ENCODE measurements at places on chromosomes 3 and 15. TPM values are rescaled to one million over a fixed set of nuclear protein-coding genes. Genes with fewer than 3 reads are reported as not detected.
A peak's percentile ranks its signal among the peaks of the same experiment; 100 is the strongest.

DNA sequence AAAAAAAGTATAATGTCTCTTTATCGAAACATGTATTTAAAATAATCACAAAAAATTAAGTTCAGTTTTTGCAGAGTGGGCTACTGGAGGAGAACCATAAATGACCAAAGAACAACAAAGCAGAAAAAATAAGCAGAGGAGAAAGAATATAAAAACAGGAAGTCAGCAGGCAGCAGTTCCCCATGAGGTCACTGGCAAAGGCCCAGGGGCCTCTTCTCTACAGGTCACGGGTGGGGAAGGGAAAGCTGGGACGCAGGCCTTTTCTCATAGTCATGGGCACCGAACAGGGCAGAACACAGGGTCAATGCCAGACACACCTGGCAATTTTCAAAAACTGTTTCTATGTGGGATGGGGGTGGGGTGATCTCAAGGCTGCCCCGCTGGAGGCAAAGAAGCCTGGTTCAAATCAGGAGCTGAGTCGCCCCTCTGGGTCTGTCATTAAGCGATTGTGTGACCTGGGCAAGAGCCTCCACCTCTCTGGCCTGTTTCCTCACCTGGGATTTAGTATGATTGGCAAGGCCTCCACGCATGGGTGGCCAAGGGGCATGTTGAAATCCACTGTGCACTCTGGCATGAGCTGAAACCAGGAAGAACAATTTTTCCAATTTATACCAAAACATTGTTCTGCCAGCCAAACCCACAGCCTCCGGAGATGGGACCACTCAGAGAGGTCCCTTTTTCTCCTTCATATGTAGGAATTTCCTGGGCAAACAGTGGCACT lies 43.8 kb upstream of the UACA start:
- no peak for DNase-seq

GRCh38 chr3:172869784-172870518 lies 119.4 kb downstream of the ECT2 start:
- no peak for DNase-seq

DNA sequence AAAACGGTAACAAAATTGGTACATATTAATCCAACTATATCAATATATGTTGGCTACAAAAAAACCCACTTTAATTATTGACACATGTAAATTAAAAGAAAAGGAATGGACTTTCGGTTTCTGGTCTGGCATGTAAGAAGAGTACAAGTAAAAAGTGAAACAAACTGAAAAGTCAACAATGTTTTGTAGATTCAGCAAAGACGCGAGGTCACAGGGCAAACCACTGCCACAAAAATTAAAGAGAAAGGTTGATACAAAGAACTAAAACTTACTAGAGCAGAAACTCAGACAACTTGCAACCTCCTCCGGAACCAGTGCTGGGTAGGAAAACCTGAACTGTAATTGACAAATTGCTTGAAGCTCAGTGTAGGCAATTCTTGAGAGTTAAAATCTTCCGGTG lies 110.6 kb upstream of the ARPP21 start:
- DNase-seq: no peak

- no peak for DNase-seq
Observed at GRCh38 chr3:73225146-73225855, 163.8 kb downstream of the EBLN2 start.

GRCh38 chr3:172115787-172116186 lies 76.4 kb downstream of the FNDC3B start:
- DNase-seq: no peak

- no peak for DNase-seq
Observed at GRCh38 chr3:86792316-86792715, 198.6 kb downstream of the VGLL3 start.

DNA sequence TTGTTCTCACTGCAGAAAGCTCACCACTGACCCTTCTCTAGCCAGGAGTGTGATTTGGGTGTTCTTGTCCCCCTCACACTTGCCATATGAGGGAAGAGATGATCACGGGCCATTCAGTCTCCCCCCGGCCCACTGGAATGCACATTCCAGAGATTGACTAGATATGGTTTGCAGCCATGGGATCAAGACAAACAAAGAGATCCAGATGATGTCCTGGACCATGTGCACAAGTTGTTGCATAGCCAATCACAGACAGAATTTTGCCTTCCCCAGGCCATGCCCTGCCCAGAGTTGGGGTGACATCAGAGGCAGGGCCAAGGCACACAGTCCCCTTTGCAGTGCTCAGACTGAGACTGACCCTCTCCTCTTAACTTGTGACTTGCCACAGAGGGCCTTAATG lies 14.8 kb downstream of the MUC13 start:
- DNase-seq: no peak

GRCh38 chr3:146814601-146815315 lies 209.6 kb upstream of the PLSCR5 start:
- no peak for DNase-seq

- DNase-seq: no peak
Observed at GRCh38 chr15:53618461-53618860, 141.0 kb downstream of the WDR72 start.

DNA sequence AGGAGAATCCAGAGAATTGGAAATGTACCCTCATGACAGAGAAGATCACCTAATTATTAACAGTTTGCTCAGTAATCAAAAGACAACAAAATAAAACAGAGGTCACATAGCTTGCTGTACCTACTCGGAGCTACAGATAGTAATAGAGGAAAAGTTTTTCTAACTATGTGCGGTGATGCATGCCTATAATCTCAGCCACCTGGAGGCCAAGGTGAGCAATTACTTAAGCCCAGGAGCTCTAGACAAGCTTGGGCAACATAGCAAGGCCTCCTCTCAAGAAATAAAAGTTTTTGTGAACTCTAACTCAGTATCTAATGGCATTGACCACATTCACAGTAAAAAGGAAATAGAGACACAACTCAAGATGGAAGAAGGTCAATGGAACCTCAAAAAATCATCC lies 243.6 kb downstream of the ATP8B4 start:
- no peak for DNase-seq

GRCh38 chr3:101453961-101454360 lies 59.1 kb downstream of the SENP7 start:
- DNase-seq: no peak

DNA sequence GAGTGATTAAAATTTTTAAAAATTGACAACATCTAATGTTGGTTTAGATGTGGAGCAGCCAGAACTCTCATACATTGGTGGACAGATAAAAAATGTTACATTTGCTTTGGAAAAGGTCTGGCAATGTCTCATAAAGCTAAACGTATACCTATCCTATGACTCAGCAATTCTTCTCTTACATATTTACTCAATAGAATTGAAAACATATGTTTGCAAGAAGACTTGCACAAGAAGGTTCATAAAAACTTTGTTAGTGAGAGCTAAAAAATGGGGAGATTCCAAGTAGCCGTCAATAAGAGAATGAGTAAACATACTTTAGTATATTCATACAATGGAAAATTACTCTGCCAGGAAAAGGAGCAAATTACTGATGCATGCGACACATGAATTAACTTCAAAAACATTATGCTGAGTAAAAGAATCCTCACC lies 30.0 kb downstream of the MASP1 start:
- DNase-seq: no peak

DNA sequence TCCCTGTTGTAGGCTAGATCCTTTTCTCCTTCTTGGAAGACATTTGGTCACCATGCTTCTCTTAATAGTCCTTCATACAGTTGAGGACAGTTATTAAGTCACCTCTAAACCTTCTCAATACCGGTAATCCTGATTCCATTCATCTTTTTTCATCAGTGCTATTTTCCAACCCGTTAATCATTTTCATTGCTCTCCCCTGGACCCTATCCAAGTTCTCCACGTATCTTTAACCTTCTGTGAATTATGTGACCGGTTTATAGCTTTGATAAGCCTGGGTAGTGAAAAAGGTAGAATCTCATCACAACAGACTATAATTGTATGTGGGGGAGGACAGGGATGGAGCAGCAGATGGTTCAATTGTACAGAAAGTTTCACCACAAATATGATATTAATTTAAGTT lies 168.5 kb downstream of the MECOM start:
- DNase-seq: no peak

GRCh38 chr3:65439641-65440284 lies 599.0 kb downstream of the MAGI1 start:
- no peak for DNase-seq

- no peak for DNase-seq
Observed at GRCh38 chr3:179528772-179529171, 34.0 kb upstream of the ACTL6A start.

DNA sequence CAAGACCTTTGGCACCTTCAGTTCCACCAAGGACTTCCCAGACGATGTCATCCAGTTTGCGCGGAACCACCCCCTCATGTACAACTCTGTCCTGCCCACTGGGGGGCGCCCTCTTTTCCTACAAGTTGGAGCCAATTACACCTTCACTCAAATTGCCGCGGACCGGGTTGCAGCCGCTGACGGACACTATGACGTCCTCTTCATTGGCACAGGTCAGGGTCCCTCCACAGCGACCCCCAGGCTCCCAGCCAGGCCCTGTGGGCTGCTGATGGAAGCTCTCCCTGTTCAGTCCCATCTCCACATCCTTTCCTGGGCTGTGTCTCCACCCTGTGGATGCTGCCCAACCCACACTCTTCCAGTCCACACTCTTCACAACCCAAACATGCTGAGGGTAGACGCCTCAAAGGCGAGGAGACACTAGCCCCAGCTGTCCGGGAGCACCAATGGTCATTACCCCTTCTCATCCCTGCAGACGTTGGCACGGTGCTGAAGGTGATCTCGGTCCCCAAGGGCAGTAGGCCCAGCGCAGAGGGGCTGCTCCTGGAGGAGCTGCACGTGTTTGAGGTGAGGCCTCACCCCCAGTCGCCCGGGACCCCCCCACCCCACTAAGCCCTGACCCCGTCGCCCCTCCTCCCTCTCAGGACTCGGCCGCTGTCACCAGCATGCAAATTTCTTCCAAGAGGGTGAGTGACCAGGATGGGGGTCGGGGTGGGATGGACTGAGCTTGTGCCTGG lies 4.3 kb upstream of the LSMEM2 start:
- peak; percentile 53 for DNase-seq

DNA sequence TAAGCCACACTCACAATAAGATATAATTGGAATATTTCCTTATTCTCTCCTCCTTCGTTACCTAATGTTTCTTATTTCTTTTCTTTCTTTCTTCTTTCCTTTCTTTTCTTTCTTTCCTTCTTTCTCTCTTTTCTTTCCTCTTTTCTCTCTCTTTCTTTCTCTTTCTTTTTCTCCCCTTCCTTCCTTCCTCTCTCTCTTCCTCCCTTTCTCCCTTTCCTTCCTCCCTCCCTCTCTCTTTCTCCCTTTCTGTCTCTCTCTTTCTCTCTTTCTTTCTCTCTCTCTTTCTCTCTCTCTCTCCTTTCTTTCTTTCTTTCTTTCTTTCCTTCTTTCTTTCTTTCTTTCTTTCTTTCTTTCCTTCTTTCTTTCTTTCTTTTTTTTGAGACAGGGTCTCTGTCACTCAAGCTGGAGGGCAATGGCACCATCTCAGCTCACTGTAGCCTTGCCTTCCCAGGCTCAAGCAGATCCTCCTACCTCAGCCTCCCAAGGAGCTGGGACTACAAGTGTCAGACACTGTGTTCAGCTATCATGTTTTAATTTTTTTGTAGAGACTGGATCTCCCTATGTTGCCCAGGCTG lies 19.3 kb upstream of the PIAS1 start:
- no peak for DNase-seq

GRCh38 chr15:95290176-95290974 lies 1040.1 kb upstream of the NR2F2 start:
- DNase-seq: no peak

- DNase-seq: no peak
Observed at GRCh38 chr15:36653851-36654250, 74.4 kb downstream of the CDIN1 start.

DNA sequence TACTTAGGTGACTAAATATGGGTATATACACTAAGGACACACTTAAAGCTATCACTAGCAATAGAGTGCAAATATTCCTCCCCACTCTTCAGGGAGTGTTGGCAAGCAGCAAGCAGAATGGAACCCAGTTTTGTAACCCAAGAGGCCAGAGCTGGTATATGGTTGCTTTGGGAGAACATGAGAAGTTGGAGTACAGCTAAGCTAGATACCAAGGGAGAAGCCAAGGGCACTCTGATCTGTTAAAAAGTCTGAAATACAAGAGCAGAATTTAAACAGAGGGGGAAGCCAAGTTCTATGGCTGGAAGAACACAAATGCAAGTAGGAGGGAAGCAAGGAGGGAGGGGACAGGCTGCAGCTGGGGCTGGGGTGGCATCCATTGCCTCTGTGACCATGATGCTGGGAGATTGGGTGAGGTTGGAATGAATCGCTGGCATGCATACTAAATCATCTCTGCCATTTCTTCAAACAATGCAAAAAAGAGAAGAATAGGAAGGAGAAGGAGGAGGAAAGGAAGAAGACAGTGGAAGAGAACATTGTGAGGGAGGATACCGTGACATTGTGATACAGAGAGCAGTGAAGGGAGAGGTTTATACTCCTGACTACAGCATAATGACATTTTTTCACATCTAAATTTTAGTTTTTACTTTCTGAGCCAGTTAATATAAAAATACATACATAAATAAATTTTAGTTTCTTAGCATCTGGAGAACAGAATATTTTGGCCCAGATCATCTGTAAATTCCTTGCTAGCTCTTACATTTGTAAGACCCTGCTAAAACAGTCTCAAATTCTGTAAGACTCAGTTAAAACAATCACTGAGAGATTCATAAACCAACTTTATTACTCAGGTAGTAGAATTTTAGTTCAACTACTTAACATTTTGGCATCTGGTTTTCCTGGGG lies 9.0 kb upstream of the ANXA2 start:
- DNase-seq: no peak

- DNase-seq: no peak
Observed at GRCh38 chr3:24867783-24868182, 373.1 kb upstream of the THRB start.

DNA sequence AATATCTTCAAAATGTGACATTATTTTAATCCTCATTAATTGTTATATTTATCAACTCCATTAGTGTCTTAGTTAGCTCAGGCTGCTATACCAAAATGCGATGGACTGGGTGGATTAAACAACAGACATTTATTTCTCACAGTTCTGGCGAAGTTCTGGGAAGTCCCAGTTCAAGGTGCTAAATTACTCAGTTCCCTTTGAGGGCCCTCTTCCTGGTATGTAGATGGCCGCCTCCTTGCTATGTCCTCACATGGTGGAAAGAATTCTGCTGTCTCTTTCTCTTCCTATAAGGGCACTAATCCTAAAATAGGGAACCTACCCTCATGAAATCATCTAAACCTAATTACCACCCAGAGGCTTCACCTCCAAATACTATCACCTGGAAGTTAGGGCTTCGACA lies 38.8 kb upstream of the DUT start:
- DNase-seq: no peak

GRCh38 chr15:54089776-54090175 lies 111.5 kb downstream of the UNC13C start:
- DNase-seq: no peak

The CHRM5 gene
- not detected for total RNA-seq

The MAGEL2 gene
- total RNA-seq: 0.33 TPM

The SYNPR gene
- total RNA-seq: not detected

The C2CD4B gene
- 0.96 TPM for total RNA-seq

The ZNF660 gene
- 3.1 TPM for total RNA-seq

The TMCO5A gene
- total RNA-seq: not detected

The THBS1 gene
- 386 TPM for total RNA-seq

The P3H2 gene
- 12.3 TPM for total RNA-seq

The FOXL2 gene
- not detected for total RNA-seq

The PLCH1 gene
- total RNA-seq: not detected

The CHRFAM7A gene
- total RNA-seq: 3.3 TPM

The FURIN gene
- 34.5 TPM for total RNA-seq
